Smooth muscle cell of bladder (primary cell): ENCODE measurements at places on chromosomes 16 and 17. TPM values are rescaled to one million over a fixed set of nuclear protein-coding genes. Genes with fewer than 3 reads are reported as not detected.

The C16orf87 gene
- 9.4 and 11.9 TPM in 2 replicates for total RNA-seq

The KRT33A gene
- total RNA-seq, result not detected in 2 replicates

The HOXB1 gene
- not detected in 2 replicates for total RNA-seq

The NKD1 gene
- under 0.01 TPM in 2 replicates for total RNA-seq

The MFAP4 gene
- 26.3 and 33.5 TPM in 2 replicates for total RNA-seq

The TNP2 gene
- total RNA-seq, result not detected in 2 replicates

The CREBBP gene
- total RNA-seq, result 16.6 and 18.5 TPM in 2 replicates

The OR3A3 gene
- total RNA-seq, result not detected in 2 replicates

The KRTAP4-1 gene
- not detected in 2 replicates for total RNA-seq

The HBA1 gene
- total RNA-seq, result not detected in 2 replicates

The CXCL16 gene
- total RNA-seq, result 1.8 and 2.1 TPM in 2 replicates

The RFNG gene
- 27.9 and 44.6 TPM in 2 replicates for total RNA-seq

The SPN gene
- total RNA-seq, result under 0.01 and 0.09 TPM in 2 replicates

The SLFN14 gene
- total RNA-seq, result not detected in 2 replicates

The LCMT1 gene
- 35.3 and 38.5 TPM in 2 replicates for total RNA-seq

The PRAC2 gene
- 0.46 TPM in 1 of 2 replicates, not detected in the other for total RNA-seq

The CENPN gene
- total RNA-seq, result 12.9 and 15.3 TPM in 2 replicates

The PRR35 gene
- total RNA-seq, result not detected in 2 replicates

The CD300LB gene
- total RNA-seq, result not detected in 2 replicates
